Caco-2 (cell line): ENCODE measurements at places on chromosomes 12 and 14. TPM values are rescaled to one million over a fixed set of nuclear protein-coding genes. Genes with fewer than 3 reads are reported as not detected.

GRCh38 chr12:47110011-47110541 is 30.3 kb upstream of the AMIGO2 start:
- H3K27me3 ChIP-seq: no peaks in the 10 kb centered on the region
- H3K27ac ChIP-seq: no peak overlapping the region
- no peaks in the 10 kb centered on the region for H3K4me1 ChIP-seq
- H3K36me3 ChIP-seq: no peaks in the 10 kb centered on the region
- no peak for DNase-seq

- H3K27me3 ChIP-seq: no peaks in the 10 kb centered on the region
- H3K4me1 ChIP-seq: no peaks in the 10 kb centered on the region
- no peak overlapping the region for H3K27ac ChIP-seq
- no peaks in the 10 kb centered on the region for H3K36me3 ChIP-seq
- no peak for DNase-seq
- no peak overlapping the region for H3K4me3 ChIP-seq
These were observed 87.4 kb downstream of the LRRK2 start for GRCh38 chr12:40312196-40312595.

DNA sequence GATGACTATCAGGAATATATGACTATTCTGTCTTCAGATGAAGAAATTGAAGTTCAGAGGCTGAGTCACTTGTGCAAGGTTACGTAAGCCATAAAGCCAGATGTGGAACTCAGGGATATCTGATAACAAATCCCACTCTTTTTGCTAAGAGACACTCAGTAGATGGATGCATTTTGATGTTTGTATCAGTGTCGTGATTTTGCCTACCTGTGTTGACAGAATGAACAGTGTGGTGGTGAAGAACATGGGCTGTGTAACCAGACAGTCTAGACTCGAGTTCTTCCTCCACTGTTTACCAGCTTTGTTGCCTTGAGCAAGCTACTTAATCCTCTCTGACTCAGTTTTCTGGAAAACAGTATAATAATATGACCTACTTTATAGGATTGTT is 93.9 kb downstream of the DAAM1 start:
- no peaks in the 10 kb centered on the region for H3K27me3 ChIP-seq
- H3K27ac ChIP-seq: no peak overlapping the region
- no peak overlapping the region for H3K4me3 ChIP-seq
- H3K36me3 ChIP-seq: no peaks in the 10 kb centered on the region
- DNase-seq: no peak

- no peaks in the 10 kb centered on the region for H3K27me3 ChIP-seq
- no peaks in the 10 kb centered on the region for H3K36me3 ChIP-seq
- H3K4me3 ChIP-seq: no peak overlapping the region
These were observed 320.1 kb downstream of the DAD1 start for GRCh38 chr14:22268875-22269274.

- no peaks in the 10 kb centered on the region; the same call in 1 of the 2 replicates for H3K36me3 ChIP-seq
- no peak overlapping the region for H3K27ac ChIP-seq
These were observed 6.3 kb downstream of the PPFIBP1 start for GRCh38 chr12:27530157-27530922.

The HOMEZ gene
- 7.4 and 7.6 TPM in 2 replicates for total RNA-seq

The SLC22A17 gene
- 3.1 and 3.7 TPM in 2 replicates for total RNA-seq

The TOMM20L gene
- total RNA-seq: 1.2 and 1.7 TPM in 2 replicates

The PLCZ1 gene
- total RNA-seq: not detected in 2 replicates

The OR4E2 gene
- total RNA-seq: not detected in 2 replicates
